ENCODE measurements at places on chromosomes 7 and 10. TPM values are rescaled to one million over a fixed set of nuclear protein-coding genes. Genes with fewer than 3 reads are reported as not detected.

LRRC27 gene
- total RNA-seq: 5.6 TPM

EVX1 gene
- total RNA-seq: not detected

ZNF775 gene
- total RNA-seq: 4.1 TPM

PRKAR2B gene
- 3.9 TPM for total RNA-seq

NPSR1 gene
- not detected for total RNA-seq

PCLO gene
- 0.91 TPM for total RNA-seq

AGR2 gene
- 155 TPM for total RNA-seq

NACAD gene
- total RNA-seq: 0.18 TPM

LSM5 gene
- 117 TPM for total RNA-seq

PRSS2 gene
- not detected for total RNA-seq

CH25H gene
- not detected for total RNA-seq

FRMD4A gene
- 4.9 TPM for total RNA-seq

LRGUK gene
- total RNA-seq: 0.44 TPM

BLNK gene
- total RNA-seq: not detected

VAX1 gene
- 1.3 TPM for total RNA-seq

ENTPD7 gene
- 19.3 TPM for total RNA-seq

PLAC9 gene
- total RNA-seq: not detected

WDR86 gene
- 0.20 TPM for total RNA-seq

MMRN2 gene
- 0.91 TPM for total RNA-seq

NME8 gene
- total RNA-seq: not detected

CALHM3 gene
- 0.45 TPM for total RNA-seq

NPC1L1 gene
- 0.06 TPM for total RNA-seq

IL6 gene
- total RNA-seq: 2.9 TPM

HYAL4 gene
- not detected for total RNA-seq

IDI2 gene
- not detected for total RNA-seq

PPA1 gene
- total RNA-seq: 215 TPM

LRRD1 gene
- total RNA-seq: not detected

LHFPL3 gene
- total RNA-seq: not detected

GIMAP6 gene
- not detected for total RNA-seq

ANKRD61 gene
- total RNA-seq: 0.50 TPM

SLC26A5 gene
- not detected for total RNA-seq

HABP2 gene
- 0.13 TPM for total RNA-seq

WNT8B gene
- 0.07 TPM for total RNA-seq

MINDY4 gene
- total RNA-seq: 3.4 TPM
